GM06990 (cell line): ENCODE measurements at places on chromosomes 3 and 15.
A peak's percentile ranks its signal among the peaks of the same experiment; 100 is the strongest.

DNA sequence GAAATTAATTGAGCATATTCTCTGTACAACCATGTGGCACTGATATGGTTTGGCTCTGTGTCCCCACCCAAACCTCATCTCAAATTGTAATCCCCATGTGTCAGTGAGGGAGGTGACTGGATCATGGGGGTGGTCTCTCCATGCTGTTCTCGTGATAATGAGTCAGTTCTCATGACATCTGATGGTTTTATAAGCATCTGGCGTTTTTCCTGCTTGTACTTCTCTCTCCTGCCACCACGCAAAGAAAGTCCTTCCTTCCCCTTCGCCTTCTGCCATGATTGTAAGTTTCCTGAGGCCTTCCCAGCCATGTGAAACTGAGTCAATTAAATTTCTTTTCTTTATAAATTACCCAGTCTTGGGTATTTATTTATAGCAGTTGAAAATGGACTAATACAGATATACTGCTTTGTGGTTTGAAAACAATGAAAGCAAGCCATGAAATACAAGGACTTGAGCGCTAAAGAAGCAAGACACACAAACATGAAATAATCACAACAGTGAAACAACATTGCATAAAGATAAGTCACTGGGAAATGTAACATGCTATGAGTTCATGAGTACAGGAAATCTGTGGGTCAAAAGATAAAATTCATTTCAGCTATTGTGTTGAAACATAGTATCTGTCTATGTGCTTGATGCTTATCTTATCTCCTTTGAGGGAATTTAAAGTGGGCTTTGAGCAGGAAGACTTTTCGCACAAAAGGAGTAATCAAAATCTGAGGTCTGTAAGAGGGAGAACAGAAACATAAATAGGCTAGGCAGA, 288.7 kb downstream of the GBE1 start:
- DNase-seq, result no peak

DNA sequence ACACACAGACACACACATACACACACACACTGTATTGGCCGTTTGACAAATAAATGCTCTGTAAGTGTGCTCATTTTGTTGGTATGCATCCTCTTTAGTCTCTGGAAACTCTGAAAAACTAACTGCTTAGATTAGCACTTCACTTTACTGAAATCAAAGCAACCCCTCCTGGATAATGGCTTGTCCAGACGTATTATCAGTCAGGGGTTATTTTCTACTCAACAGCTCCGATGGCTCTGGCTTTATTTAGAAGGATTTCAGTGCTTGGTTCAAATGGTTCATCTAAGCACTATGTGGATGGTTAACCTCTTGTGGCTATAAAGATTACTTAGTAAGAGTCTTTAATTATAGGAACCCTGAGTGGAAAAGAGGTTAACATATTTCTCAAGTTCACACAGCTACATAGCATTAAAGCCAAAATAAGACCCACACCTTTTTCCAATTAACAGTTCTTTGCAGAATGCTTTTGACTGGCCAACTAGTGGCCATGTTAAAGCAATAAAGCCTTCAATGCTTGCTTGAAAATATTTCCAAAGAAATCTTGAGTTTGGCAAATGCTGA, 516.1 kb upstream of the NAALADL2 start:
- no peak for DNase-seq

GRCh38 chr3:45509038-45509767, 85.3 kb upstream of the LIMD1 start:
- no peak for DNase-seq

- DNase-seq, result no peak
Measured at GRCh38 chr3:72082776-72083462, 298.0 kb upstream of the PROK2 start.

GRCh38 chr3:47443611-47443995, 32.1 kb downstream of the SCAP start:
- no peak for DNase-seq

GRCh38 chr3:20079621-20080020, 39.4 kb downstream of the KAT2B start:
- DNase-seq, result no peak

DNA sequence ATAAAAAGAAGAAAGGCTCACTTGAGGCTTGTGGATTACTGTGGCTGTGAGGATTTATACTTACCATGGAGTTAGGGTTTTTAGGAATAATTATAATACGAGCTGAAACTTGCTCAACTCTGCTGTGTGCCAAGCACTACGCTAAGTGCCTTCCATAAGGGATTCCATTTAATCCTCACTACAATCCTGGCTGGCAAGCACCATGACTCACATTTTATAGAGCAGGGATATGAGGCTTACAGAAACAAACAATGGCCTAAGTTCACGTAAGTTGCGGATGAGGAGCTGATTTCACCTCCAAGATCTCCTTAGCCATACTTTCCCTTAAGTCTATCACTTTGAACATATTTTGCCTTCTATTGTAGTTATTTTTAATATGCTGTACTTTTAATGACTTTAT, 43.9 kb upstream of the ARL8B start:
- DNase-seq, result no peak

DNA sequence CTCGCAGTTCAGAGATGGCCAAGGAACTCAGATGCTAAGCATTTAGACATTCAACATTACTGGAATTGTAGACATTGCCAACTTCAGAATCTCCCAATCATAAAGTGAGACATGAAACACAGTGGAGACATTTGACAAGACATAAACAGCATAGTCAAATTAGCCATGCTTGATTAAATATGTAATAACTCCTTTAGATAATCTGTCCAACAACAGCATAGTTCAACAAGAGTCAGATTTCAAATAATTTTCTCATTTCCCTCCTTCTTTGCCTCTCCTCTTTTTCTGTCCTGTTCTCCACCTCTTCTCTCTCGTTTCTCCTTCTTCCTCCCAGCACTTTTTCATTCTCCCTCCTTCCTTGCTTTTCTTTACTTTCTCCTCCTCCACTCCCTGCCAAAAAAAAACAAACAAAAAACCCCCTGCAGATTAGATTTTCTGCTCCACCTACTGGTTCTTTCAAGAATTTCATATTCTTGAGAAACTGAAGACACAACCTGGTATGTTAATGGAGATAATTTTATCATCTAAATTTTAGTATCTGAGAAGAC, 20.2 kb downstream of the CPOX start:
- DNase-seq, result no peak

DNA sequence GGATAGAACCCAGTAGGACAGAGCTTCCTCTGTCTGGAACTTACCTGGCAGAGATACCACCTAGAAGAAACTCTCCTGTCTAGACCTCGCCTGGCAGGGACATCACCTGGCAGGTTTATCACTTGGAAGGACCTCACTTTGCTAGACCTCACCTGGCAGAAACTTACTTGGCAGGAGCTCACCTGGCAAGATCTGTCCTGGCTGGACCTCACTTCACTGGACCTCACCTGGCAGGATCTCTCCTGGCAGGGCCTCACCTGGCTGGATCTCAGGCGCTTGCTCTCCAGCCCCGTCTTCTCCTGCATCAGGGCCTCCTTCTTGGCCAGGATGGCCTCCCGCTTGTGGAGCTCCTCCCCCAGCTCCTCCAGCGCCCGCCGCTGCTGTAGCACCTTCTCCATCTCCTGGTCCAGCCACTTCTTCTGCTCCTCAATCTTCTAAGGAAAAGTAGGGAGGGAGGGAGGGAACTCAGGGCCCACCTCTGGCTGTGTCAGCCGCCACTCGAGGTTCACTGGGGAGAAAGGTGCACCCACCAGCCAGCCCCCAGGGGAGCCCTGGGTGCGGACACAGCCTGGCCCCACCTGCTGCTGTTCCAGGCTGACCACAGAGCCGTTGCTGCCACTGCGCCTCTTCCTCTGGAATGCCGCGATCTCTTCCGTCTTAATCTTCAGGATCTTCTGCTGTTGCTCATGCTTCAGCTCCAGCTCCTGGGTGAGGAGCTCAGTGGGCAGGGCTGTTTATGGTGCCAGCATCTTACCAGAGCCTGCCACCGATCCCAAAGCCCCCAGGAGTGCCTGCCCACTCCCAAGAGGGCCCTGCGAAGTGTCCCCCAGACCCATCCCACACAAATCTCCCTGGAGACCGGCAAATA, 22.5 kb downstream of the KIF7 start:
- no peak for DNase-seq

DNA sequence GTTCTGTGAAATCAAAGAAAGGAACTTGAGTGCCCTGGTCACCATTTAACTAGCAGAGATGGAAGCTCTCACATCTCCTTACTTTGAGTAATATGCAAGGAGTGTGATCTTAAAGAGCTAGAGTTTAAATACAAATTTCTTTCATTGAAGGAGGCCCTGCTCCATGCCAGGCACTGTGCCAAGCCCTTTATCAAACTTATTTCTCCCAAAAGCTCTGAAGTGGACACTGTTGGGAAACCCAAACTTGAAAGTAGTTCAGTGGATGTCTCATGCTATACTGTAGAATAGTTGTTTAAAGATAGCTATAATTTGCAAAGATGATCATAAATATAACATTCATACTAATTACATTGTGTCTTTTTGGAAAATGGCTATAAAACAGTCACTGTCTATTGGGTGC, 17.1 kb downstream of the GALNT15 start:
- DNase-seq, result no peak

GRCh38 chr3:127835993-127836882, 13.9 kb upstream of the MGLL start:
- peak; percentile 79 for DNase-seq

- no peak for DNase-seq
Measured at GRCh38 chr15:65723876-65724275, 68.2 kb downstream of the DENND4A start.

- DNase-seq, result no peak
Measured at GRCh38 chr15:92343924-92344643, 49.6 kb upstream of the ST8SIA2 start.

DNA sequence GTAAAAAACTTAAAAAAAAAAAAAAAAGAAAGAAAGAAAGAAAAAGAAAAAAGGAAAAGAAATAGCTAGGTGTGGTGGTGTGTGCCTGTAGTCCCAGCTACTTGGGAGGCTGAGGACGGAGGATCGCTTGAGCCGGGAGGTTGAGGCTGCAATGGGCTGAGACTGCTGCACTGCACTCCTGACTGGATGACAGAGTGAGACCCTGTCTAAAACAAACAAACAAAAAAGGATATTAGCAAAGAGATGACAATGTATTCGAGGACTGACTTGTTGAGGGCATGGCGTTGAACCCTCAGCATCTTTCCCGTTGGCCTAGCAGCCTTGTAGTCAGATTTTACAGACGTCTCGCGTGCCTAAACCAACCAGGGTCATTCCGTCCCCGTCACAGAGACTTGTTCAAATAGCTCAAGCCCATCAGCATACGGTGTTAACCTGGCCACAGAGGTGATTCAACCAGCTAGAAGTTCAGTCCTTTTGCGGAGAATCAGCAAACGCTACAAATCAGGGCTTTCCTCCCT, 528 bp upstream of the NIT2 start:
- no peak for DNase-seq

GRCh38 chr3:169627073-169627472, 36.4 kb downstream of the MECOM start:
- DNase-seq, result no peak

GRCh38 chr3:162390891-162391290, 894.3 kb downstream of the OTOL1 start:
- no peak for DNase-seq

DNA sequence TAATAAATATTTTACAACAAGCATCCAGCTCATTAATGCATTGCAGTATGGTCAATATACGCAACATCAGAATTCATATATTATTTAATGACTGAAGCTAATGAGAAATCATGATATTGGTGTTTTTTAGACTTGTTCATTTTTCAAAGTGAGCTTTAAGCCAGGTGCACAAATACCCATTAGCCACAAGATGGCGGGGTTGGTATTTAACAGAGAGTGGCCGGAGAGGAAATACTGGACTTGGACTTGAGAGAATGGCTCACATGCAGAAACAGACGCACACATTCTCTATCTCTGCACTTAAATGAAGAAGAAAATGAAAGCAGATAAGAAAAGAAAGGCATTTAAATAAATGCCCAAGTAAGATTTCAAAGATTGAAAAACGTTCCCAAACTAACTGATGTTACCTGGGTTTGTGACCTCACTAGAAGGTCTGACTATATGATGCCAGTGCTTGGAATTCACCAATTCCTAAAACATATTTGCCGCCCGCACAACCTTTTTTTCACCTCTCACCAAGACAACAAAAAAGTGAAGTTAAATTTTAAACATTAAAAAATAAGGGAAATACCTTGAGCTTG, 21.2 kb upstream of the CRBN start:
- peak; percentile 14 for DNase-seq

GRCh38 chr3:140164922-140165590, 230.1 kb downstream of the CLSTN2 start:
- DNase-seq, result no peak

GRCh38 chr3:106534206-106534605, 665.4 kb upstream of the CBLB start:
- no peak for DNase-seq

DNA sequence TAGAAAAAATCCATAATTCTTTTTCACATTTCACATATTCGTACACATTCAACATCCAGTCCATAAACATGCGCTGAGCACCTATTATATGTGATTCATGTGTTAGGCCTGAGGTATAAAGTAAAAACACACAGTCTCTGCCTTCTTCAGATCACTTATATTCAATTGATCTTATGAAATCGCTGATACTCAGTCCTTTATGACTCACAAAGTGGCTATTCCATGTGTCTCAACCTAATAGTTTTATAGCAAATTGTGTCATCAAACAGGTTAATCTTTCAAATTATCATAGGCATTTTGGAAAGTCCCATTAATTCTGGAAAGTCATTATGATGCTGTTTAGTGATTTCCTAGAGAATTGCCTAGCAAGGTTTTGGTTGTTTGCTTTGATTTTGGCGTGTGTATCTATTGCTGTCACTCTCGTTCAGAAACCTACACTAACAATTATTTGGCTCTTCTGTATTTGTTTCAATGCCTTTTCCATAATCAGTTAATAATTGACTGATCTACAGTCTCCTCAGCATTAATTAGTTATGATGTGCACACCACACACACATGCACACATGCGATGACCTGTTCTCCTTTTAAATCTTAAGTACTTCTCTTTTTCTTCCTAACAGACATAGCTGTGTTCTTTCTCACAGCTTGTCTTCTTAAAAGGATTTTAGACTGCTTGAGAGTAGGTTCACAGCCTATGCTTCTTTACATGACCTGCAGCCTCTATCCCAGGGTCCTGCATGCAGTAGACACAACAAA, 353.1 kb downstream of the MECOM start:
- DNase-seq, result no peak

GRCh38 chr3:56845505-56845904, 43.8 kb upstream of the ARHGEF3 start:
- no peak for DNase-seq

GRCh38 chr3:40843851-40844548, 319.2 kb downstream of the ZNF621 start:
- no peak for DNase-seq

DNA sequence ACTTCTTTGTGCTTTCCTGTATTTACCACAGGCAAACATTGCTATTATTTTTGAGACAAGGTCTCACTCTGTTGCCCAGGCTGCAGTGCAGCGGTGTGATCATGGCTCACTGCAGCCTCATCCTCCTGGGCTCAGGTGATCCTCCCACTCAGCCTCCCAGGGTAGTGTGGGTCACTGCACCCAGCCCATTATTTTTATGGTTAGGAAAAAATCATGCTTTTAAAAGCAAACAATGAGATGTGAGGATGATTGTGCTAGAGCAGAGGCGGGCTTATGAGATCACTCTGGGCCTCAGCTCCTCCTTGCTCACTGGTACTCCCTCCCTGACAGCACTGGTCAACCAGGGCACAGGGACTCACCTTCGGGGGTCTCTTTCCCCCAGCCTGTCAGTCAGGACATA, 2.2 kb downstream of the MAN2C1 start:
- DNase-seq, result no peak
